Body of pancreas (tissue), 4 donors: ENCODE measurements at places on chromosomes 16 and 17. TPM values are rescaled to one million over a fixed set of nuclear protein-coding genes. Genes with fewer than 3 reads are reported as not detected.
A peak's percentile ranks its signal among the peaks of the same experiment; 100 is the strongest.

DNA sequence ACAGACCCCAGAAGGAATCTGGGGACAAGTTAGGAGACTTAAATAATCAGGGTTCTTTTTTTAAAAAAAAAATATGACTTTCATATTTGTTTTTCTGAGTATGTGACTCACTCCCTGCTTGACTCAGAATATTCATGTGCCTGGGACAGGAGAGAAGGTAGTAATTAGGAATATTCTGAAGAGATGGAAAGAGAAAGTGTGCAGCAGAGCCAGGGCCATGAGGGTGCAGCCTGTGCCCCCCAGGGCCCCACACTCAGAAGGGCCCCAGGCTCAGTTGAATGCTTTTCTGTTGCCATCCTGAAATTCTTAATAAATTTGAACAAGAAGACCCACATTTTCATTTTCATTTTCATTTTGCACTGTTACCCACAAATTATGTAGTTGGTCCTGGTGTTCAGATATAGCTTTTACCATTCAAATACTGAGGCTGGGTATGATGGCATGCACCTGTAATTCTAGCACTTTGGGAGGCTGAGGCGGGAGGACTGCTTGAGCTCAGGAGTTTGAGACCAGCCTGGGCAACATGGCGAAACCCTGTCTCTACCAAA is 11.5 kb upstream of the LONP2 start:
- DNase-seq: no peak

Gene VMP1
- 259 TPM for total RNA-seq

GRCh38 chr17:55735731-55736405 is 13.2 kb upstream of the TMEM100 start:
- DNase-seq: peak; percentile 20

Gene GHDC
- total RNA-seq: 35.8 TPM

- DNase-seq: no peak
These were observed 24.5 kb downstream of the CLUH start for GRCh38 chr17:2687074-2687418.

GRCh38 chr17:57916925-57917858 is 38.0 kb downstream of the CUEDC1 start:
- DNase-seq: no peak

Gene TEFM
- 9.9 TPM for total RNA-seq

GRCh38 chr16:87740909-87741424 is 24.8 kb downstream of the KLHDC4 start:
- no peak for DNase-seq

- no peak for DNase-seq
These were observed 450.0 kb downstream of the NPIPA7 start for GRCh38 chr16:16828913-16829398.

DNA sequence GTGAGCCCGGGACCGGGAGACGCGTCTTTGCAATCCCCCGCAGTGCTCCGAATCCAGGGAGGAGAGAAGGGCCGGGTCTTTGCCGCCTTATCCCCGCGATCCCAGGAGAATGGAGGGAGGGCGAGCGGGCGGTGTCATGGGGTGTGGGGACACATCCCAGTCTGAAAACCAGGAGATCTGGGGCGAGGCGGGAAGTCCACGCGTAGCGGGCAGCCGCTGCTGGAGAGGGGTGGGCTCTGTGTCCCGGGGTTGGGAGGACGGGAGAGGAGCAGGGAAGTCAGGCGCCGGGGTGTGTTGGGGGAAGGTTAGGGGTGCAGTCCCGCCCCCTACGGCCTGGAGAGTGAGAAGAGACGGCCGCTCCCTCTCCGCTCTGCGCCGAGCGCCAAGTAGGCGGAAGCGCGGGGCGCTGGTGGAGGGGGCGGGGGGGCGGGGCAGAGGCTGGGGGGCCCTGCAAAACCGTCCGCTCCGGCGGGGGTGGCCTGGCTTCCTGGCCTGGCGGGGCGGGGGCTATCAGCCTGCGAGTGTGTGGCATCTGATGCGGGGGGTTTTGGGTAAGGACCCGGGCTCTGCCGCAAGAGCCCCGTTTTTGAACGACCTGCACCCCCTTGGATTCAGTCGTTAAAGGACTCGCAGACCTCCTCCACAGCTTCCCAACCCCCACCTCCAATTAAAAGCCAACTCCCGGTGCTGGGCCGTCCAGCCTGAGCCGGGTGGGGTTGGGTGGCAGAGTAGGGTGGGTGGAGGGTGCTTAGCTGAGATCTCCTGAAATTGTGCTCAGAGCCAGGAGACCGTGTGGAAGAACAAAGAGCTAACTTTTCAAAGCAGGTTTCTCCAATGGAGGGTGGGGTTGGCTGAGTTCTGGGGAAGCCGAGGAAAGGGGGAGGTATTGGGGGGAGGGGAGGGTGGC is 654 bp downstream of the LASP1 start:
- peak; percentile 72 for DNase-seq
